ENCODE measurements at places on chromosomes 5 and 9.

DNA sequence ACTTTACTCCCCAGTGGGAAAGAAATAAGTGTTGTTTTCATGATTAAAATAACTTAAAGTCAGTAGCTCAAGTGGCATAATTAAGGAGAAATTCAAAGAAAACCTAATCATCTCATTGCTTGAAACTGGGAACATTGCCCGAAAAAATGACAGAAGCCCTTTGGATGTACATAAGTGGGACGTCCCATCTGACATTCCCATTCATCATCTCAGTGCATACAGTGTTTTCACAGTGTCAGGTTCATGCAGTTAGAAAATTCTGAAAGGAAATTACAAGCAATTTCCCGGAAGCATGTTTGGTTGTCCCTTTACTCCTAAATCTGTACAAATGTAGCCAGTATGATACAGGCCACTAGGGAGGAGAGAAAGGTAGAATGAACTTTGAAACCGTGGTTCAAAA lies 95.6 kb downstream of the ADAMTS16 start:
- DNase-seq = no peak

GRCh38 chr9:124137944-124138335 lies 119.8 kb upstream of the NEK6 start:
- no peak for DNase-seq

GRCh38 chr5:108028412-108028811 lies 353.5 kb downstream of the FBXL17 start:
- no peak for DNase-seq

- no peak for DNase-seq
These were observed 2104.1 kb upstream of the ACO1 start for GRCh38 chr9:30280229-30280900.

GRCh38 chr5:53962306-53962705 lies 348.1 kb downstream of the ARL15 start:
- no peak for DNase-seq

DNA sequence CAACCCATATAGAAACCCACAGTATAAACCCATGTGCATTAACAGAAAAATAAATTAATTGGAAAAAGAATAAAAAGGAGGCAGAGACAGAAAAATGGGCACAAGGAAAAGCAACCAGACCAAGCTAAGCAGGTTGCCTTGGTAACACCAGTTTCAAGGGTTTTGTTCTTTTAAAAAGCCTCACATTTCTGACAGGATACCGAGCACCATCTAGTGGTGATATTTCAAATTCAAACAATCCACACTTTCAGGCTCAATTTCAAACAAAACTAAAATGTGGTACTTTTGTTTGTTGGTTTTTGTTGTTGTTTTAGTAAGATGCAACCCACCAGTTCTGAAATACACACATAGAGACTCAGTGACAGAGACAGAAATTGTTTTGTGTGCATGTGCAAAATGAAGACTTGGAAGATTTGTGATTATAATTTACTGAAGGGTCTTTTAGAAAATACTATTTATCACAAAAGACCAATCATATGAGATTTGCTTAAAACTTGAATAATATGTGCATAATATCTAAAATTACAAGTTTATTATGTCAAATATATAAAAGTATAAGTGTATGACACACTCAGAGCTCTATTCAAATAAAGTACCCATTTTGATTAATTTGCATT lies 318.2 kb downstream of the SLCO4C1 start:
- DNase-seq = peak; percentile 9

GRCh38 chr9:124454296-124454695 lies 4.0 kb downstream of the ADGRD2 start:
- DNase-seq = no peak

GRCh38 chr5:149498724-149499336 lies 52.4 kb downstream of the CSNK1A1 start:
- DNase-seq = no peak

GRCh38 chr5:151903243-151903653 lies 21.4 kb downstream of the GLRA1 start:
- peak; percentile 49 for DNase-seq

DNA sequence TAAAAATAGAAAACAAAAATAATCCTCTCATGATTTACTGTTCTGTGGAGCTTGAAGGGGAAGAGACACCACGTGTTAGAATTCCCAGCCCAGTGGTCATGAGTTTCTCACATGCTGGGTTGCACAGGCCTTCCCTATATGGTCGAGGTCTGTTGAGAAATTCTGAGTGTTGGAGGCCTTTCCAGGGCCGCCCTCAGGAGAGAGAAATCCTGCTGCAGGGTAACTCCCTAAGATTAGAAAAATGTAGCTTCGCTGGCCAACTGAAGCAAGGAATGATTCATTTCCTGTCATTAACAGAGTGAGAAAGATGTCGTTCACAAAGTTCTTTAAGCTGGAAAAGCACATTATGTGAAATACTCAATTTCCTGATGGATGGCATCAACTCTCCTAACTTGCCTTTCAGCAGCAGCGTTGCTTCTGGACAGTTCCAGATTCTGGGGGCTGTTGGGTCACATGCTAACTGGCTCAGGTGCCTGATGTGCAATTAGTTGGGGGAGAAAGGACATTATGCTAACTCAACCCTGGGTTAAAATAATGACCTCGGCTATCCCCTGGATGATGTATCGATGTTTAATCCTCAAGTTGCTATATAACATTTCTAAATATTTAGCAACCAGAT lies 104.8 kb upstream of the CD180 start:
- DNase-seq = no peak

- DNase-seq = no peak
These were observed 3.7 kb upstream of the FAM78A start for GRCh38 chr9:131279863-131280570.

GRCh38 chr5:35538198-35538931 lies 79.3 kb upstream of the SPEF2 start:
- DNase-seq = no peak

GRCh38 chr9:88749420-88749819 lies 214.4 kb downstream of the NXNL2 start:
- no peak for DNase-seq

GRCh38 chr5:1235379-1235778 lies 10.2 kb downstream of the SLC6A18 start:
- no peak for DNase-seq

- no peak for DNase-seq
These were observed 16.7 kb downstream of the MARVELD2 start for GRCh38 chr5:69431424-69432303.

DNA sequence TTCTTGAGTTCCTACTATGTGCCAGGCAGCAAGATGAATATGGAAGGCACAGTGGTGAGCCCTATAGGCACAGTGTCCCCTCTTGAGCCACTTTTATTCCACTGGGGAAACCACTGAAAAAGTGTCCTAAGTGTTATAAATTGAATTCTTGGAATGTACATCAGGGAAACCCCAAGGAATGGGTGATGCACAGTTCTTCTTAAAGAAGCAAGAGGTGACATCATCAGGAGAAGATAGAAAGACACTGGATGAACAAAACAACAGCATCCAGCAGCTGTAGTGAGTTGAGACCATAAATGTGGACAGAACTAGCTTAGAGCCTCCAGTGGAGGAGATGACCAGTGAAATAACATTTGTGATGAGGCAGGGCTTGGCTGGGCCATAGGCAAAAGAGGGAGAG lies 199.2 kb upstream of the ANKRD55 start:
- no peak for DNase-seq

DNA sequence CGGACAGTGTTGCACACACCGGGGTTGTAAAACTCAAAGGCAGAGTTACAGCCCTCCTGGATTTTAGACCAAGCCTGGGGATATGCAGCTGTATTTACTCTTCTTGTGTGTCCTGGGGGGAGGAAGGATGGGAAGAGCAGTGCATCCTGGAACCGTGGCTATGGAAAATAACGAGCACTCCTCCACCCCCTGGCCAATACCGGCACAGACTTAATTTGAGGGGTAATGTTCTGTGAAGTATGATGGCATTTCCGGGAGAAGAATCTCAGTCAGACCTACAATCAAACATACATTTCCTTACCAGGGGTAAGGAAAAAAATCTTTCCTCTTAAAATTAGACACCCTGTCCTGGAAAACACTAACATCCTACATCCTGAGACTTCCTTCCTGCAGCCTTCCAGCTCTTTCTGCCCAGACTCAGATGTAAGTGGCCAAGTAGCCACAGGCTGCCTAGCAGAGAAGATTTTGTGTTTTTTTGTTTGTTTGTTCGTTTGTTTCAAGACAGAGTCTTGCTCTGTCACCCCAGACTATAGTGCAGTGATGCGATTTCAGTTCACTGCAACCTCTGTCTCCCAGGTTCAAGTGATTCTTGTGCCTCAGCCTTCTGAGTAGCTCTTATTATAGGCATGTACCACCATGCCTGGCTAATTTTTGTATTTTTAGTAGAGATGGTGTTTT lies 11.0 kb upstream of the ERMP1 start:
- DNase-seq = no peak

- DNase-seq = no peak
These were observed 19.7 kb upstream of the ANKHD1 start for GRCh38 chr5:140381972-140382371.

DNA sequence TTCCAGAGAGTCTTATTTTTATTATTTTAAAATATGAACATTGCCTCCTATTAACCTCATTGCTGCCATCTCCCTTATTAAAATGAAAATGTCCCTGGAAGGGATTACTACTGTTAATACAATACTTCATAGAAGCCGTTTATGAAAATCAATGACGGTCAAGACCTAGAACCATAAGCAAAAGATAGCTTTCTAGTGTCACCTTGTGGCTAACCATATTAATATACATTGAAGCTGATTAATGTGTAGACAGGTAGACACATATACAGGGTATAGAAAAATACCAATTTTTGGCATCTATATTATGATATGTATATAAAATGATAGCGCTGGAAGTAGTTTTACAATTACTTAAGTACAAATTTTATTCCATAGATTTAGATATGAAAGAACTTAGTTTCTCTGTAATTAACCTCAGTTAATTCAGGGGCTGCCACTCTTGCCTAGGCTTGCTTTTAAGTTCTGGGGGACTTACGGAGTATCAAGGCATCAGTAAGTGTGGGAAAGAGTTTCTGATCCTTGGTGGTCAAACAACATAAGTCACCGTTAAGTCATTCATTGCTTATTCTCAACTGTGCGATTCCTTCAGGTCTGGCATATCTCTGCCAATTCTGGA lies 2.5 kb upstream of the YTHDC2 start:
- DNase-seq = peak; percentile 47

- DNase-seq = peak; percentile 83
These were observed 19.6 kb downstream of the QSOX2 start for GRCh38 chr9:136225748-136226679.

GRCh38 chr9:132369421-132369820 lies 14.6 kb upstream of the SETX start:
- no peak for DNase-seq

DNA sequence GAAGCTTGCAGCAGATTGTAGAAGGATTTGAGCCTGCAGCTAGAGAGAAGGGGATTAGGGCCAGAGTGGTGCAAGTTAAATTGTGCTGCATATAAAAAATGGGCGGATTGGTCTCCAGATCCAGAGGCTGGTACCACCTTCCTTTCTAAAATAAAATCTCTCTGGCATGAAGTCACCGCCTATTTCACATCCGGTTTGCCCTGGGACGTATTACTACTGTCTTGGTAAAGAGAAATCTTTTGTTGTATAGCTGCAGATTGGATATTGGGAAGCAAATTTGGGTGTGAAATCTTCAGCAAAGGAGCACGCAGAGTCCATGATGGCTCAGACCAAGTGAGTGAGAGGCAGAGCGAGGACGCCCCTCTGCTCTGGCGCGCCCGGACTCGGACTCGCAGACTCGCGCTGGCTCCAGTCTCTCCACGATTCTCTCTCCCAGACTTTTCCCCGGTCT lies at the start of gene GABRA1:
Gene GABRA1, plus strand, starts transcription at position 180 of the 451 bp plus-strand sequence. CDS start 2,691 bp downstream, outside the sequence.
- DNase-seq = no peak

DNA sequence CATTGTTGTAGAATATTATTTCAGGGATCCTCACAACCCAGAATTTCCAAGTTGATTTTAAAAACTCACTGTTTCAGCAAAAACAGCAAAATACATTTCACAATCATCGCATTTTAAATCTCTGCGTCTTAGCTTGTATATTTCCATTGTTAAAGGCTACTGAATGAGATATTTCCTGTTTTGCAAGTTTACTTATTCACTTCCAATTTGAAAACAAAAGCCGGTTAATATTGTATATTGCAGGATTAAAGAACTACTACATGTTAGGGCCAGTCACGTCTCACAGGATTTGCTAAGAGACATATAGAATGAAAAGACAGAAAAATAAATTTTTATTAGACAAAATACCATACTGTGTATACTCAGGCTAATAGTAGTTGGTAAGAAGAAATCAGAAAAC lies 395.9 kb upstream of the CDH9 start:
- no peak for DNase-seq

- DNase-seq = no peak
These were observed 10.4 kb upstream of the MLLT3 start for GRCh38 chr9:20632705-20633104.

- DNase-seq = no peak
These were observed 91.9 kb downstream of the JAKMIP2 start for GRCh38 chr5:147690595-147690994.

DNA sequence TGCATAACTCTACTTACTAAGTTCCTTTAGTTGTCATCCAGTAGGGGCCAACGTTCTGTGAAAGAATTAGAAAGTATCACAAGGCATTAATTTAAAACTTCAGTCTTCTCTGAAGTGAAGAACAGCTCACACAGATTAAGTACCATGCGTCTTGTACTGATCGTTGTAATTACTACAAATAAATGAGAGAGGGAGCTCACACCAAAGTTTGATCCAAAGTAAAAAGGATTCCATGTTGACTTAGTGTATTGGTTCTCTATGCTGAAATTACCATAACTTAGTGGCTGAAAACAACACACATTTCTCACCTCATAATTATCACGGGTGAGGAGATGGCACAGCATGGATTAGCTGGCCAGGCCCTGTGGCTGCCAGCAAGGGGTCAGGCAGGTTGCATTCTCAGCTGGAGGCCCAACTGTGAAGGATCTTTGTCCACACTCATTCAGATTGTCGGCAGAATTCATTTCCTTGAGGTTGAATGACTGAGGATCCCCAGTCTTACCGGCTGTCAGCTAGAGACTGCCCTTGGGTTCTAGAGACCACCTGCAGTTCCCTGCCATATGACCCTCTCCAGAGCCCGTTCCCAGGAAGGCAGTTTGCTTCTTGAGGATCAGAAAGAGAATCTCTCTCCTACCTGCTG lies 169.1 kb downstream of the YTHDC2 start:
- no peak for DNase-seq

GRCh38 chr5:170261528-170262043 lies 28.8 kb downstream of the C5orf58 start:
- DNase-seq = no peak

GRCh38 chr9:75878488-75878860 lies 12.0 kb upstream of the PCSK5 start:
- no peak for DNase-seq

- DNase-seq = no peak
These were observed 105.1 kb downstream of the DEPDC1B start for GRCh38 chr5:60594715-60595477.

- no peak for DNase-seq
These were observed 118.8 kb upstream of the MYO10 start for GRCh38 chr5:17054911-17055310.

- no peak for DNase-seq
These were observed 119.8 kb downstream of the TENT4A start for GRCh38 chr5:6832994-6833393.
